ENCODE measurements at places on chromosomes 4 and X. TPM values are rescaled to one million over a fixed set of nuclear protein-coding genes. Genes with fewer than 3 reads are reported as not detected.

The DAPP1 gene
- total RNA-seq, result not detected

The DHX15 gene
- total RNA-seq, result 101 TPM

The MAGEB16 gene
- total RNA-seq, result not detected

The CCDC120 gene
- total RNA-seq, result 3.2 TPM

The TRO gene
- 0.66 TPM for total RNA-seq

The PHKA1 gene
- 28.5 TPM for total RNA-seq

The PABPC1L2B gene
- total RNA-seq, result not detected
